ENCODE measurements at places on chromosomes 2 and 18.
A peak's percentile ranks its signal among the peaks of the same experiment; 100 is the strongest.

- DNase-seq = no peak
These were observed 99.1 kb downstream of the PRPF40A start for GRCh38 chr2:152618193-152618564.

- DNase-seq = peak; percentile 25
These were observed 1.1 kb downstream of the MAP3K20 start for GRCh38 chr2:173076581-173077345.

DNA sequence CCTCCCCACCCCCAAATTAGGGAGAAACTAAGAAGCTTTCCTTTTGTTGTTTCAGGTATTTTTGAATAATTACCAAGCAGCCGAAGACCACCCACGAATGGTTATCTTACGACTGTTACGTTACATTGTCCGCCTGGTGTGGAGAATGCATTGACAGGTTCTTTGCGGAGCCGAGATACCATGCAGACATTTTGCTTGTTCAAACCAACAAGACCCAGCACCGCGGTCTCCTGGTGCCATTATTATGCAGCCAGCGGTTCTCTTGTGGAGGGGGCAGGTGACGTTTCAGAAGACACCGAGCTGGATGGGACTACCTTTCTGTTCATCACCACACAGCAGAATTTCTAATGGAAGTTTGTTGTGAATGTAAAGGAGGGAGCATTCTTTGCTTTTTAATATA is 43.4 kb downstream of the BCL2L11 start:
- no peak for DNase-seq

DNA sequence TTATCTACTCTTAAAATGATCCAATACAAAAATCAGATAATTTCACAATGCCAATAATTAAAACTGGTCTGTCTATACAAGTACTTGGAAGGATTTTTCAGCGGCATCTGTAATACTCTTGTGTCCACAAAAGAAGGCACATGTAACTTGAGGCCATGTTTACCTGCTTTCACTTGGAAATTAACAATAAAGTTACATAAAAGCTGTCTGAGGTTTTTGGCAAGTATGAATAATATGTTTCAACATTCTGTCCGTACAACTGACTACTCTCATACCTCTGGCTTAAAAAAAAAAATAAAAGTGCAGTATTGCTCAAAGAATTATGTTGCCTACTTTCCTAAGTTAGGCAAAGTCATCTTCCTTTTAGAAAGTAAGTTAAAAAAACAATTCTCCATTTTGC is 253.6 kb downstream of the NBAS start:
- no peak for DNase-seq

- DNase-seq = no peak
These were observed 545.5 kb upstream of the SLC8A1 start for GRCh38 chr2:40997362-40997761.

DNA sequence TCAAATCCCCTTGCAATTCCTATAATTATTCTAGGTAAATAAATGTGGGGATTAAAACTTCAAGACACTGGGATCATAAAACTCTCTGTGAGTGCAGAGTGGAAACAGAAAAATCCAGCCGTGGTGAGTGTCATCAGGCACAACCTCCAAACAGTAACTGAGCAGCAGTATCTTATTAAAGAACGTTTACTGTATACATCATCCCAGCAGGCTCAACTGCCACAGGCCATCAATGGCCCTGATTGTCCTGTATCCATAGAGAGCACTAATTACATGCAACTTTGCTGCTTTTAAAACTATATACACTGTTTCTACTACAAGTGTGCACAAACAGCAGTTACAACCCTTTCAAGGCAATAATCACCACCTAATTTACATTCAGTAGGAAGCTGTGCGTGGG is 23.9 kb downstream of the GAREM1 start:
- no peak for DNase-seq

- no peak for DNase-seq
These were observed 50.8 kb downstream of the PTPRM start for GRCh38 chr18:7617738-7618422.

DNA sequence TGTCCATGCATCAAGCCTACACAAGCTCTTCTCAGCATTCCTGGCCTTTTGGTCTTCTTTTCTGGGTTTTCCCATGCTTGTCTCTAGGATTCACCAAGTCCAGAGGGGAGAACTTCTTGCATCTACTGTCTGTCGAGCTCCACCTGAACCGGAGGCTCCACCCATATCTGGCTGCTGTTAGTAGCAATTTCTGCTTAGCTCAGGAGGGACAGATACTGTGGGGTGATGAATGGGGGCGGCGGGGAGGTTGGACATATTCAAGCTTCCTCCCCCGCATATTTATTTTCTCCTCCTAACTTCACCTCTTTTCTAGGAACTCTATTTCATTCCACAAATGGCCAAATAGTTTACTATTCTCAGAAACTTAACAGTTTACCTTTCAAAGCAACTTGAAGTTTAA is 163.5 kb downstream of the PTH2R start:
- DNase-seq = no peak

DNA sequence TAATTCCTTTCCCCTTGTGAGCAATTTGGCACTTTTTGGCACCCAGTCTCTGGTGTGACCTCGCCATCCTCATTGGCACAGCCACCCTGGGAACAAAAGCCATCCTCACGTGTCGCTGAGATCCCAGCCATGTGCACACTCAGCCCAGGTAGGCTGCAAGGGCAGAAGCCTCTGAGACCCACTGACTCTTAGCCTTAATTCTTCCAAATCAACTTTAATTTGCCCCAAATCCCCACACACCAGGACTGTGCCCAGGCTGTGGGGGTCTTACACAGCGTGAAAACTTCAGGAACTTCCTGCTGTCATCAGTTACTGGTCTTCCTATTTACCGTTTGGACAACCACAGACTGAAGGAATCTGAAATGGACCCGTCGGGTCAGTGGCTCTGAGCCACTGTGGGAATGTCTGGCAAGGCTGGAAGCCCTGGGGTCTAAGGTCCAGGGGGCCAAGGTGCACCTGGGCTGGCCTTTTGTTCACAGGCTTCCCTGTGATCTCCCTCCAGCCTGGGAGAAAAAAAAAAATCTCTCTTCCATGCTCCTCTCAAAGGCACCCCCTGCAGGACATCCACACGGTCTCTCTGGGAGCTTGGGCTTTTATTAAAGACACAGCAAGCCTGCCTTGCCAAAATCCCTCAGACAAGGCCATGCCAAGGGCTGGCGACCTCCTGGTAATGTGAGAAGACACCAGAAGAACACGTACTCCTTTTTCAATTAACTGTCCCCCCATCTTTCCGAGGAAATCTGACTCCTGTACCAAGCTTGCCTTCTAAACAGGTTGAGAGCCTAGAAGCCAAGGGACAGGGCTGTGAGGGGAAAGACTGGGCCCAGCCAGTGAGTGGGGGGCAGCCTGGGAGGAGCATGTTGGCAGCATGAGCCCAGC is 42.1 kb upstream of the LAPTM4A start:
- DNase-seq = no peak

All from GM12864 (cell line).